ENCODE measurements at places on chromosomes 2 and 18.

- peak; percentile 33 for DNase-seq
These were observed 310.8 kb downstream of the GALR1 start for GRCh38 chr18:77560341-77560992.

GRCh38 chr2:99489761-99490622, at the start of gene REV1:
REV1 (minus strand) TSS chr2:99490017; CDS start chr2:99464975, 25,042 bp downstream.
- peak; percentile 91 for DNase-seq

- DNase-seq = no peak
These were observed 261.1 kb upstream of the FN1 start for GRCh38 chr2:215697003-215697402.

- DNase-seq = no peak
These were observed 78.1 kb upstream of the FAM110C start for GRCh38 chr2:124241-124880.

- DNase-seq = no peak
These were observed 304.6 kb upstream of the CXCR4 start for GRCh38 chr2:136422512-136422911.

GRCh38 chr2:164976301-164976700, 21.0 kb upstream of the SLC38A11 start:
- DNase-seq = no peak

DNA sequence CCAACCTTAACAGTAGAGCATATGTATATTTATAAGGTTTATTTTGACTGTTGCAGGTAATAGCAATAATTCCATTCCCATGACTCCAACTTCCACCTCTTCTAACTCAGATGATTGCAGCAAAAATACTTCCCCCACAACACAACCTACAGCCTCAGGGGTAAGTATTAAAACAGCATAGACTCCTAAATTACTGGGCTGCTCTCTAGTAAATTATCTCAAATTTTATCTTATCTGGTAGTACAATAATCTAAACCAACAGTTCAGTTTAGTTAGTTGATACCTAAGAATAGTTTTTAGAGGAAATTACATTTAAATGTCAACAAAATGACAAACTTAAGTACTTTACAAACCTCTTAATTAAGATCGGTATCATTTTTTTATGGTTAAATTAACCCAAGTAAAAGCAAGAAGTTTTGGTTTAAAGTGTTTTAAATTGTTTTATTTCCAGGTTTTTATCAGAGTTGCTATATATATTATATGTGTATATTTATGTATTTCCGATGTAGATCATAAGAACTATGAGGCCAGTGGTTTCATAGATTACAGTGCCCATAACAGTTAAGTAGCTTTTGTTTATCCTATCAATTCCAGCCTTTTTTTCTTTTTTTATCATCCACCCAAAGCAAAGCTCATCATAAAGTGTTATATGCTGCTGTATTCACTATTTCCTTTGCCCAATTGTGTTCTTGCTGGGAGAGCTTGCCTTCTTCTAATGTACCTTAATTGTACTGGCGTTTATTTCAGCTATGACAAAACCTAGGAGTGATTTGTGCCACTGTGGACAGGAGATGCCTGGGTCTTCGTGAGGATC, 13.7 kb downstream of the GATA6 start:
- no peak for DNase-seq

- DNase-seq = no peak
These were observed 402.8 kb downstream of the TXNL1 start for GRCh38 chr18:56235481-56236013.

GRCh38 chr2:45681675-45682074, 30.2 kb downstream of the PRKCE start:
- DNase-seq = peak; percentile 37

- no peak for DNase-seq
These were observed 16.0 kb upstream of the SKA1 start for GRCh38 chr18:50358844-50359243.

DNA sequence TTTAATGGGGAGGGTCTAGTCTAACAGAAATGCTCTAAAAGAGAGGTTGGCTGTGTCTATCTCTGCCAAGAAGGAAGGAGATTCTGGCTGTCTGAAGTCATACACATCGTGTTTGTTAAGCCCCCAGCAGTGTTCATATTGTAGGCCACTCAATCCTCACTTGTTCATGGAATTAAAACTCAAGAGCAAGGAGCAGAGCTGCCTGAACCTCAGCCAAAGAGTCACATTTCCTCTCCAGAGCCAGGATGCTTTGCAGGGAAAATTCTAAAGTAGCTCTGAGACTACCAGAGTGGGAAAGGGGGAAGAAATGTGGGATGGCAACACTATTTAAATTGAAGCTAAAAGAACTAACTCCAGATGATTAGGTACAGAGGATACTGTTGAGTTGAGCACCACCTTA, 190.7 kb upstream of the CXCR4 start:
- no peak for DNase-seq

GRCh38 chr2:113390124-113390849, 47.2 kb upstream of the ZNG1B start:
- DNase-seq = peak; percentile 78

GRCh38 chr18:76490670-76491472, 4.2 kb downstream of the ZNF516 start:
- DNase-seq = no peak
